ENCODE measurements at places on chromosomes 2 and 18.

- no peak for DNase-seq
Measured at GRCh38 chr2:199288424-199288823, 169.3 kb downstream of the SATB2 start.

DNA sequence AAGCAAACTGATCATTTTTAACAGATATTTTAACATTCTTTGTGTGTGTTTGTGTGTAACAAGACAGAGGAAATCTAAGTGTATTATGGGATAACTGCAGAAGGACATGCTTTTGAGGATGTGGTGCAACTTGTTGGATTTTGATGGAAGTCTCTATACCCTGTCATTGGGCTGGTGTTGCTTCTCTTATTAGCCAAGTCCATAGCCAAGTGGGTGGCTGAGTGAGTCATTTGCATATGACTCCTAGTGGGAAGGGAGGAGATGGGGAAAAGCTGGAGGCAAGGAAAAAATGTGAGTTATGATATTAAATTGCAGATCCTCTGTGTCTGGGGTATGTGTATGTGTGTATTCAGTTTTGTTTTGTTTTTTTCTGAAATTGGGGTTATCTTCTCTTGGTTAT, 879.9 kb downstream of the DCC start:
- no peak for DNase-seq

DNA sequence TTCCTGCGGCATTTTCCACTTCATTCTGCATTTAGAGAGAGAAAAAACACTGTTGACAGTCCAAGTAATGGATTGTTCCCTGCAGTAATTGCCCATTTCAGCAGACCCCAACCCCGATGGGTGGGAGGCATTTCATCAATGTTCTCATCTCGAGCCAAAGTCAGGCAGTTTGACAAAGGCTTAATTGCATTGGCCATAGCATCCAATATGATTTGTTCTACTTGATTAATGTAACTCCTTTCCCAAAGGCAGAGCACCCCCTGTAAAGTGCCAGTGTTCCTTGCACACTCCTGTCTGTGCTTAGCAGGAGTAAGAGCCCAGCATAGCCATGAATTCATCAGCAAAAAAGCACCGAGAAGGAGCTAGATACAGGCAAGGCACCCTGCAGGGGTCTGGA, 174.4 kb downstream of the SEPTIN10 start:
- DNase-seq = no peak

DNA sequence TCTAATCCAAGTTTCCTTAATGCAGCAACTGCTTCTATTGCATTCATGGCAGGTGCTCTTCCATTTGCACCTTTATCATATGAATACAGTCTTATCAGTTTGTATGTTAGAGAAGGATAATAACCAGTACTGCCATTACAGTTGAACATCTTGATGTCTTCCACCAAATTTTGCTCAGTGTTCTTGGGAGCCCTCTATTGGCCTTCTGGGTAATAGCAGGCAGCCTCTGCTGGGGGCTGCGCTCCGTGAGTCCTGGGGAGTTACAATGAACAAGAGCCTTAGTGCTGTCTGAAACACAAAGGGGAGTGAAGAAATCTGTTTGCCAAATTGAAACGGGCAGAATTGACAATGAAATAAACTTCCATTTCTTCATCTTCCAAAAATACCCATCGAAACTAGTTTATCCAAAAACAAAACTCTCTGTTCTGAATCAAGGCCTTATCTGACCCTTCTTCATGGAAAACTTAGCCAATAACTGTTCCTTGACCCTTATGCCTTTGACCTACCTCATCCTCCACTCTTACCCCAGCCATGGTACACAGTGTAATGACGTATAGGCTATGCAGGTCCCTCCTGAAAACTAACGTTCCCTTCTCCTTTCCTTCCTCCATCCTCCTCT, 79.9 kb downstream of the ALK start:
- peak; percentile 19 for DNase-seq

DNA sequence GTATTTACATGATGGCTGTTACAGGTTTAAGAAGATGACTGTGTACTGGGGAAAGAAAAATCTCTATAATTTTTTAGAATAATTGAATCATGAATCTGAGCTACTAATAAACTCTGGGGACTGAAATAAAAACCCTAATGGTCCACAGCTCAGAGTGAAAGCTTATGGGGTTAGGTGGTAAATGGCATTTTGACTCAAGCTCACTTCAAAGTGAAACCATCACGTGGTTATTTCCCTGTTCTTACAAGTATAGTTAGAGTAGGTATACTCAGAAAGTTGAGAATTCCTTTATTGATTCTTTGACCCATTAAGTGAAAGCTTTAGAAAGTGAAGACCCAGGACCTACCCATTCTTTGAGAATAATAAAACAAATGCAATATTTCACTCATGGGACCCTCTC, 626.2 kb upstream of the SETBP1 start:
- no peak for DNase-seq

- no peak for DNase-seq
Measured at GRCh38 chr2:62611854-62612253, 93.7 kb upstream of the EHBP1 start.

DNA sequence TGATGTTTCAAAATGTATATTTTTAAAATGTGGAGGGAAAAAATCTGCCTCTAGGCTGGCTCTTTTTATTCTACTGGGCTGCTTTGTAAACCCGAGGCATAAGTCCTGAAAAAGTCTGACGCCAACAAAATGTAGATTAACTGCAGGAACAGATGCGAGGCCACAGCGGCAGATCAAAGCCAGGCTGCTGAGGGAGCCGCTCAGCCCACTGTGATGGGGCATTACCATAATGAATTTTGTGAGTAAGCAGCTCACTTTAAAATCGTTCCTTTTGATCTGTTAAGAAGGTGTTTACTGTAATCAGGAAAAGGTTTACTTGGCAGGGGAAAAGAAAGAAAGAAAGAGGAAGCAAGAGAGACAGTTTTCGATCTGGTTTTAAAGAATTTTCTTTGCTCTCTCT, 269.0 kb downstream of the ICOS start:
- no peak for DNase-seq

DNA sequence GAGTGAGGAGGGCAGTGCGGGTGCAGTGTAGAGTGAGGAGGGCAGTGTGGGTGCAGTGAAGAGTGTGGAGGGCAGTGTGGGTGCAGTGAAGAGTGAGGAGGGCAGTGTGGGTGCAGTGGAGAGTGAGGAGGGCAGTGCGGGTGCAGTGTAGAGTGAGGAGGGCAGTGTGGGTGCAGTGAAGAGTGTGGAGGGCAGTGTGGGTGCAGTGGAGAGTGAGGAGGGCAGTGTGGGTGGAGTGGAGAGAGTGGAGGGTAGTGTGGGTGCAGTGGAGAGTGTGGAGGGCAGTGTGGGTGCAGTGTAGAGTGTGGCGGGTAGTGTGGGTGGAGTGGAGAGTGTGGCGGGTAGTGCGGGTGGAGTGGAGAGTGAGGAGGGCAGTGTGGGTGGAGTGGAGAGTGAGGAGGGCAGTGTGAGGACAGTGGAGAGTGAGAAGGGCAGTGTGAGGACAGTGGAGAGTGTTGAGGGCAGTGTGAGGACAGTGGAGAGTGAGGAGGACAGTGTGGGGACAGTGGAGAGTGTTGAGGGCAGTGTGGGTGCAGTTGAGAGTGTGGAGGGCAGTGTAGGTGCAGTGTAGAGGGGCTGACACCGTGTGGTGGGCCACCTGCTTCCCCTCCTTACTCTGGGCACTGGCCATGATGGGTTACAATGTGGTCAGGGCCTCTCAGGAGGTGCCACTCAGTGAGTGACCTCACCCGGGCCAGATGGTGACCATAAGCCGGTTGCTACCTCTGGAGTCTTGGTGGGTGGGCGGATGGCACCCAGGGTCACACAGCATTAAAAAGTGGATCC, 28.5 kb downstream of the INPP4A start:
- no peak for DNase-seq

- no peak for DNase-seq
Measured at GRCh38 chr18:52992041-52992440, 652.0 kb downstream of the DCC start.

- no peak for DNase-seq
Measured at GRCh38 chr2:120551522-120551921, 184.1 kb upstream of the GLI2 start.

- DNase-seq = no peak
Measured at GRCh38 chr2:18063826-18064470, 185.5 kb downstream of the KCNS3 start.

DNA sequence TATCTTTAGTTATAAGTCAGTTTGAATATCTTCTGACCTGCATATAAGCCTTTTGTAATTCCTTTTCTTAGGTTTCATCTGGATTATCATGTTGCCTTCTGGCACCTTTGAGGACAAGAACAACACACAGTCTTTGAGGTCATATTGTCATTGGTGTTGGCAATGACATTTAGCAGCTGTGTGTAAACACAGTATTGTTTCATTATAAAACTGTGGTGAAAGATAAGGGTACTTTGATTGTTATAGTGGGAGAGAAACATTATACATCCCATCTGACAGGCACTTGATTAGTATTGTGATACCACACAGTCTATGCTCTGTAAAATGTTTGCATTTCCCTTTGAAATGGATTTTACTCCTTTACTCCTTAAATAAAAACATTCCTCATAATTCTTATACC, 313.5 kb downstream of the RPRM start:
- no peak for DNase-seq

- DNase-seq = no peak
Measured at GRCh38 chr18:58241877-58242276, 197.9 kb downstream of the NEDD4L start.

GRCh38 chr18:68429841-68430240, 285.1 kb downstream of the TMX3 start:
- DNase-seq = no peak

- no peak for DNase-seq
Measured at GRCh38 chr2:73177645-73178255, 24.6 kb upstream of the NOTO start.

DNA sequence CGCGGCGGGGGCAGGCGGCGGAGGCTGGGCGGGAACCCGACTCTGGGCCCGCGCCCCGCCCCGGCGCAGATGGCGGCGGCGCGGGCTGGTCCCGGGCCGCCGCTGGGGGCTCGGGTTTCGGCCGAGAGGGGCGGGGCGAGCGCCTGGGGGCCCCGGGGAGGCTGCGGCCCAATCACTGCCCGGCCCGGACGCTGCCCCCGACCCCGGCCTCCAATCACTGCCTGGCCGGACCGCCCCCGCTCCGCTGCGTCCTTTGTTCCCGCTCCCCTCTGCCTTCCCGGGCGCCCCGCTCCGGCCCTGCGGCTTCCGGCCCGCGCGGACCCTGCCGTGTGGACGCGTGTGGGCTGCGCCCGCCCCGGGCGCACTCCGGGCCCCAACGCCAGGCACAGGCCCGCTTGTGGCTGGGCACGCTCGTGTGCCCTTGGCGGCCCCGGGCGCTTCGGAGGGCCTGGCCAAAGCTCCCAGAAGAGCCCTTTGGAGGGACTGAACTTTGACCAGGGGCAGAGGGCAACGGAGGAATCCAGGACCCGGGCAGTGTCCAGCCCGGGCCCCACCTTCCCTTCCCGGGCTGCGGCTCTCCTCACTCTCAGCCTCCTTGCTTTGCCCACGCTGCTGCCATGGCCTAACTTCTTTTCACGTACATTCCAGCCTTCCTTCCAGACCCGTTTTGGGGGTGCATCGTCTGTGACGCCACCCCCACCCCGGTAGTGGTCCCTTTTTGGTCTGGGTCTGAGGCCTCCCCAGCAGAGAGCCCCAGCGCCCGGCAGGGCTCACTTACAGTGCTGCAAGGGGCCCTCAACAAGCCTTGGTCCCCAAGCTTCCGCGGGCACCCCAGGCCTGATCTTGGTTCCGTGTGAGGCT, 27.1 kb upstream of the PTMA start:
- DNase-seq = no peak

- no peak for DNase-seq
Measured at GRCh38 chr2:41482659-41483058, 565.2 kb upstream of the PKDCC start.

GRCh38 chr2:231732604-231733003, 24.3 kb downstream of the PTMA start:
- no peak for DNase-seq

- peak; percentile 83 for DNase-seq
Measured at GRCh38 chr2:74515981-74516633, 1.9 kb downstream of the TLX2 start.

DNA sequence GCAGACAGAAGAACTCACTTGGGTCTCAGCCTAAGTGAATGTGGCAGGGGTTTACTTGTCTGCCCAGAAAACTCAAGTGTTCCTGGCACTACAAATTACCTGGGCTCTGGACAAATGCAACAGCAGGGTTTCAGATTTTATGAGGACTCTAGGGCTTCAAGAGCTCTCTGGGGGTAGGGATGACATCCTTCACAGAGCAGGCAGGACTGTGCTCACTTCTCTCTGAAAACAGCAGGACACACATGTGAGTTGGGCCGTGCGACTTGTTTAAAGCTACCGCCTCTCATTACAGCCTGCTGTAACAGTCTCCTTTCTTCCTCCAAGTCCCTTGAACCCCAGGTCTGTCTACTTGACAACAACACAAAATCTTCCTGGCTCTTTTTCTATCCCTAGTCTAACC, 212.6 kb downstream of the EN1 start:
- DNase-seq = no peak

GRCh38 chr2:208150094-208150493, 4.1 kb upstream of the CRYGB start:
- DNase-seq = no peak

DNA sequence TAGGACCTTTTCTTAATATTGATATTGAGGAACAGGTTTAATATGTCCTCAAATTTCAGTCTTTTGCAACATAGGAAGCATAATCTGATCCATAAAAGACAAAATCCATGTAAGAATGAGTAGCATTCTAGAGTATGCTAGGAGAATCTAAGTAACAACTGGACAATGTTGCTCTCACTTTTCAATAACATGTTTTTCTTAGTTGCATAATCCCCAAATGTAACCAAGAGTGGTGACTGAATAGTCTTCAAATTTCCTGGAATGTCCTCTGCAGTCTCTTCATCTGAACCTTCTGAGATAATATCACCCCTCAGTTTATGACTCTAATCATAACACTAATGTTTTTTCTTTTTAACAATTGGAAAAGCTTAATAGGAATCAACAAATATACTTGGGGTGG, 110.0 kb upstream of the ZEB2 start:
- no peak for DNase-seq

GRCh38 chr2:42914314-42914713, 121.9 kb upstream of the HAAO start:
- no peak for DNase-seq

DNA sequence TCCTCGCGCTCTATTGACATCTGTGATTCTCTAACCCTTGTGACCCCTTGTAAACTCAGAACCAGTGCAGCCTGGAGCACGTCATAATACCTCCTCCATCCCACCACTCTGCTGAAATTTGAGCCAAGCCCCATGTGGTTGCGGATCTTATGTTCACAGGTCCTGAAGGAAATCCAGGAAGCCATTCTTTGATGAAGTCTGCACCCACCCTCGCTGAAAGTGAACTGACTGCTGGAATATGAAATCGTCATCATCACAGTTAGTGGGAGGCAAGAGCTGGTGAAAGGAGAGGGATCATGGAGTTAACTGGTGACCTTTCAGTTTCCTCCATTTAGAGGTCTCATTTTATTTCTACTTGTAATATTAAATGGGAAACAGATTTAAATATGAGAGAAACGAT, 21.6 kb downstream of the ZEB2 start:
- DNase-seq = no peak

- no peak for DNase-seq
Measured at GRCh38 chr2:19352946-19353720, 5.3 kb downstream of the OSR1 start.
